ENCODE measurements at places on chromosomes 6 and 20.

DNA sequence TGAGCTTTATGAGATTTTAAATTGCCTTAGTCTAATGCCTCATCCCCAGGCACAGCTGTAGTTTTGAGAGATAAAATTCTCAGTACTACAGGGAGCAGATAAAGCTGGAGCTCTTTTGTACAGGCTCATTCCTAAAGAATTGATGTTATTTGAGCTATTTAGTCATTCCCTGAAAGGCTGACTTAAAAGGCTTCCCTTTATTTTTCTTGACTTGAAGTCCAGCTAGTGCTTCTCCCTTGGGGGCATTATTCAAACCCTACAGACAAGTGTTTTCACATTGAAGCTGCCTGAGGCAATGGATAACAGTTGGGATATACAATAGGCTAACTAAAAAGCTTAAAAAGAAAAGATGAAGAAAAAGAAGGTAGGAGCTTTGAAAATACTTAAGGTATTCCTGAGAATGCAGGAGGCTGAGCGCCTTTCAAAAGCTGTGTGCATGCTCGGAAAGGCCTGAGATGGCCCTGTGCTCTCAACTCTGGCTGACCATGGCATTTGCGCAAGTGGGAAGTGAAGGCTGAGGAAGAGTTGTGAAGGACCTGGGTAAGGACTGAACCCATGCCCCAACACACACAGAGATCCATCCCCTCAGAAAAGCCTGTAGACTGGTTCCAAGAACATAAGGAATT, 315.1 kb downstream of the SMOC2 start:
- no peak for DNase-seq

- no peak for DNase-seq
These were observed 39.7 kb downstream of the ZC3H12D start for GRCh38 chr6:149445095-149445466.

DNA sequence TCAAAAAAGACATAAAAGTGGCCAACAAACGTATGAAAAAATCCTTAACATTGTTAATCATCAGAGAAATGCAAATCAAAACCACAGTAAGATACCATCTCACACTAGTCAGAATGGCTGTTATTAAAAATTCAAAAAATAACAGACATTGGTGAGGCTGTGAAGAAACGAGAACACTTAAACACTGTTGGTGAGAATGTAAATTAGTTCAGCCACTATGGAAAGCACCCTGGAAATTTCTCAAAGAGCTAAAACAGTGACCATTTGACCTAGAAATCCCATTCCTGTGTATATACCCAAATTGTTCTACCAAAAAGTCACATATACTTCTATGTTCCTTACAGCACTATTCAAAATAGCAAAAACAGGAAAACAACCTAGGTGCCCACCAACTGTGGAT, 24.9 kb upstream of the NT5E start:
- DNase-seq = no peak

DNA sequence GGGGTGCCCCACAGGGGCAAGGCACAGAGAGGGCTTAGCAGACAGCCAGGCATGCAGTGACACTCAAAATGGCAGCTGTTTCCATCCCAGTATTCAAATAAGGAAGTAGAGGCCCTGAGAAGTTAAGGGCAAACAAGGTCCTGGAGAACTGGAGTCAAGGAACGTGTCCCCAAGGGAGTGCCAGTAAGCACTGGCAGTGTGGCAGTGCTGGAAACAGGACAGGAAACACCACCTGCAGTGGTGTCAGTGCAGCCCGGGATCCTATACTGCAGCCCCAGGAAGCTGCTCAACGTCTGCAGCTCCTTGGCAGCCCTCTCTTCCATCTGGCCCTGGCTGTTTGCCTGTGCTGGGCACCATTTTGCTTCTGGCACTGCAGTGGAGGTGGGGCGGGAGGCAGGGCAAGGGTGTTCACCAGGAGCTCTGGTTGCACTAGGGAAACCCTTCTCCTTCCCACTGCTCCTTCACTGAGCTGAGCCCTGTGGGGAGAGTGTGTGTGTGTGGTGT, 56.3 kb downstream of the EDN3 start:
- DNase-seq = no peak

GRCh38 chr6:38984723-38985122, 63.9 kb upstream of the GLP1R start:
- DNase-seq = no peak

- peak; percentile 57 for DNase-seq
These were observed 23.0 kb downstream of the ZBP1 start for GRCh38 chr20:57596998-57597939.

DNA sequence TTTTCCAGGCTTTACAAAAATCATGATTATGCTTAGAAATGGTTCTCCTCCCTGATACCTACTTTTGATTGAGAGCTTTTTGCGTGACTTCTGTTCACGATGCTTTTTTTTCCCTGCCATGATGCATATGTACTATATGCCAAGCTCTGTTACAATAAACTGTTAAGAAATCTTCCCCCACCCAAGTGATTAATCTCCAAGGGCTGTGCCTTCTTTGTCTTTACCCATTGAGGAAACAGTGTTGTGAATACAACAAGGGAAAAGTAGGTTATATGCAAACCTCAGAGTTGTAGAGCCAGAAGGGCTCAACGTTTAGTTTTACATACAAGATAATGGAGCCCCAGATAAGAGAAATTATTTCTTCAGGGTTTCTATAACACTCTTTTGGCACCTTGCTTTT, 34.1 kb upstream of the MYLK2 start:
- no peak for DNase-seq

GRCh38 chr6:55131616-55132015, 42.7 kb upstream of the HCRTR2 start:
- no peak for DNase-seq

- no peak for DNase-seq
These were observed 115.9 kb downstream of the OTOR start for GRCh38 chr20:16864069-16864468.

- DNase-seq = no peak
These were observed 131.6 kb upstream of the TCF21 start for GRCh38 chr6:133757335-133757734.

DNA sequence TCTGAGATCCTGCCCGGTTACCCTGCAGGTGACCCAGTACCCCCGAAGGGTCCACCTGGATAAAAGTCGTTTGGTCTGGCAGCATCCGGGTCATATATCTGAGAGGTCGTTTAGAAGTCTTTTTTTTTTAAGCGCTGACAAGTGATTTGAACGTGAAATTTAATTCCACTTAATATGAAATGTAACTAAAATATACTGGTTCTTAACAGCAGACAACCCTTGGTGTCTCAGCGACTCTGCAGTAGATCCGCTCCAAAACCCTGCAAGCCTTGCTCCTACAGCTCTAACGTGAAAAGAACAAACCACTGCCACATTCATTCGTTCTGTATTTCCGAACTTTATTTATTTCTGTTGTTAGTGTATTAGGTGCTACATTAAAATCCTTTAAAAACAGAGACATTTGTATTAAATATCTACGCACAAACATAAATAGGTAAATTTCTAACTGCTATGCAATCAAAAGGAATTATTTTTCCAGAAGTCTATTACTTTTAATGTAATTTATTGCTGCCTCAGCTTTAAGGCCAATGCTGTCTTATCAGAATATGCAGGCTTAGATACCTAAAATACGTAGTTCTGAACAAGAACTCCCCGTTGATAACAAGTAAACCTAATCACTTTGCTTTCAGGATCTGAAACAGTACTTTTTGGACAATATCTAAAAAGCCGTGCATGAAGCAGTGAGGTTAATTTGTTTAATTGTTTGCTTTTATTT, 33.5 kb upstream of the TCF21 start:
- no peak for DNase-seq

- no peak for DNase-seq
These were observed 50.5 kb downstream of the MCUR1 start for GRCh38 chr6:13763740-13764381.

- no peak for DNase-seq
These were observed 76.5 kb downstream of the ADGRG6 start for GRCh38 chr6:142378138-142378875.

- no peak for DNase-seq
These were observed 321.6 kb downstream of the TFAP2A start for GRCh38 chr6:10093282-10093681.

Data from stimulated activated CD8-positive, alpha-beta memory T cell treated with anti-CD3 and anti-CD28 coated beads, Interleukin-2, amount 100 ng/mL, for 1 hour (primary cell).